ENCODE measurements at places on chromosomes 7 and 10.

GRCh38 chr10:24707445-24707844 lies 16.2 kb downstream of the ARHGAP21 start:
- DNase-seq = no peak

- DNase-seq = no peak
Measured at GRCh38 chr7:50332241-50333165, 28.0 kb downstream of the IKZF1 start.

DNA sequence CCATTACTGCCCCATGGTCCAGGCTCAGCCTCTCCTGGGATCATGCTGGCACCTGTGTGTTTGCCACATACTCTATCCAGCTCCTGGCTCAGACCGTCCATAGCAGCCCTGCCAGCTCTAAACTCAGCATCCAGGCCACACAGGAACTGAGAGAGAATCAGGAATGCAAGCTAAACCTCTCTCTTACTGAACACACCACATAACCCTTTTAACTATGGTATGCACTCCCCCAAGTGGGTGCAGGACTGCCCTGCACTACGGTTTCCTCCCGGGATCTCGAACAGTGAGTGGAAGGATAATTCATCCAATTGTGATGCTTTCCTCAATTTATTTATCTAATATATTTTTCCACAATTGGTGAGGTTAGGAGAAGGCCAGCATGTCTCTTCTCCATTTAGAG lies 17.1 kb upstream of the ZNF800 start:
- no peak for DNase-seq

DNA sequence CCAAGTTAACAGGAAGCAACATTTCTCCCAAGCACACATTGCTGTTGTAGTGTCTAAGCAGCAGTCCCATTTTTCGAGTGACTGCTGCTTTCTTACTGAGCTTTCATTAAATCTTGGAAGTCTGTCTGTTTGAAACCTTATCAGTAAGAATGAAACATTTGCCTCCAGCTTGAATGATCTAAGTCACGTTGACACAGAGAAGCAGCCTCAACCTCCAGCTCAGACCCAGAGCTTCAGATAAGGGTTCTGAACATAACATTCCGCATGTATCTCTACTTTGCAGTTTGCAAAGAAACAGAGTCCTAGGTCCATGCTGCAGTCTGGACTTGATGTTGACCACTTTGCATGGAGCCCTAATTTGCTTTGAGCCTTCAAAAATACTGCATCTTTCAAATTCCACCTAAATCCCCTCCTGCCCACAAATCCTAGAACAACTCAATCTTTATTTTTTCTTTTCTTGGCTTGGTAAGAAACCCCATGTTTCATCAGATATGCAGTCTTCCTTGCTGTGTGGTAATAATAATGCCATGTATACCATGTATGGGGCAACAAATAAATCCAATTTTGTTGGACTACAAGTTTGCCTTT lies 698.7 kb upstream of the IGFBP3 start:
- no peak for DNase-seq

GRCh38 chr7:155521007-155521742 lies 25.2 kb downstream of the CNPY1 start:
- DNase-seq = no peak

Data from stimulated activated CD8-positive, alpha-beta memory T cell treated with anti-CD3 and anti-CD28 coated beads, Interleukin-15, amount 100 ng/mL, for 48 hours (primary cell).